ENCODE measurements at places on chromosomes 12 and 14. TPM values are rescaled to one million over a fixed set of nuclear protein-coding genes. Genes with fewer than 3 reads are reported as not detected.

GRCh38 chr14:92475451-92476187, 38.0 kb upstream of the RIN3 start:
- DNase-seq: no peak

OR4N2 gene
- not detected for total RNA-seq

GRCh38 chr14:95322651-95323050, 2.9 kb upstream of the CLMN start:
- DNase-seq: no peak

- DNase-seq: no peak
These were observed 166.2 kb upstream of the CPNE8 start for GRCh38 chr12:39071611-39072010.

Measured in Caco-2 (cell line).